T-helper 2 cell (primary cell): ENCODE measurements at places on chromosomes 7 and 10.

GRCh38 chr10:102593074-102593803 is 51.0 kb upstream of the TRIM8 start:
- DNase-seq, result no peak

- DNase-seq, result no peak
Observed at GRCh38 chr10:98370831-98371820, 43.9 kb downstream of the PYROXD2 start.

DNA sequence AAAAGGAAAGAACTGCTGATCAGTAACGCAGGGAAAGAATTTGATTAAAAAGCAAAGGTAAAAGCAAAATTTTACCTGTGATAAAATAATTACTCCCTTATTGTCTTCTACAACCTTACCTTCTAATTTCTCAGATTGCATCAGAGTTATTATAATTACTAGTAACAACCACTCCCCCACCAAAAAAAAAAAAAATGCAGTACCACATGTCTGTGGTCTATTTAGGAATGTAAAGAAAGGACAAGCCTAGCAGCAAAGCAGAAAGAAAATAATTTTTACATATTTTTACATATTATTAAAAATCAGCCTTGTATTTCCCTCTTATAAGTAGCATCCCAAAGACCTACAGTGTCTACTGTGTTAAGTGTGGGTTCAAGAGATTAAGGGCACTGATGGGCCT is 430.4 kb downstream of the TFEC start:
- DNase-seq, result no peak

DNA sequence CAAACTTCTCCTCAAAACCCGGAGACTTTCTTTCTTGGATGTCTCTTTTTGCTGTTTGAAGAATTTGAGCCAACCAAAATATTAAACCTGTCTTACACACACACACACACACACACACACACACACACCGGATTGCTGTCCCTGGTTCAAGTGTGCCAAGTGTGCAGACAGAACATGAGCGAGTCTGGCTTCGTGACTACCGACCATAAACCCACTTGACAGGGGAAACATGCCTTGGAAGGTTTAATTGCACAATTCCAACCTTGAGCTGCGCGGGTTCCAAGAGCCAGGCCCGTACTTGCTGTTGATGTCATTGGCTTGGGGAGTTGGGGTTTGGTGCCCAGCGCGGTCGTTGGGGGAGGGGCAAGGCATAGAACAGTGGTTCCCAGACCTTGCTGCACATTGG is 1.7 kb downstream of the EGFR start:
- DNase-seq, result no peak

- DNase-seq, result no peak
Observed at GRCh38 chr10:99652800-99653390, 6.4 kb upstream of the ENTPD7 start.

- DNase-seq, result peak; percentile 12
Observed at GRCh38 chr10:103855424-103855823, at the start of gene SH3PXD2A. Gene SH3PXD2A, minus strand, starts transcription at chr10:103855576. Its CDS starts 310 bp downstream, at chr10:103855266.

DNA sequence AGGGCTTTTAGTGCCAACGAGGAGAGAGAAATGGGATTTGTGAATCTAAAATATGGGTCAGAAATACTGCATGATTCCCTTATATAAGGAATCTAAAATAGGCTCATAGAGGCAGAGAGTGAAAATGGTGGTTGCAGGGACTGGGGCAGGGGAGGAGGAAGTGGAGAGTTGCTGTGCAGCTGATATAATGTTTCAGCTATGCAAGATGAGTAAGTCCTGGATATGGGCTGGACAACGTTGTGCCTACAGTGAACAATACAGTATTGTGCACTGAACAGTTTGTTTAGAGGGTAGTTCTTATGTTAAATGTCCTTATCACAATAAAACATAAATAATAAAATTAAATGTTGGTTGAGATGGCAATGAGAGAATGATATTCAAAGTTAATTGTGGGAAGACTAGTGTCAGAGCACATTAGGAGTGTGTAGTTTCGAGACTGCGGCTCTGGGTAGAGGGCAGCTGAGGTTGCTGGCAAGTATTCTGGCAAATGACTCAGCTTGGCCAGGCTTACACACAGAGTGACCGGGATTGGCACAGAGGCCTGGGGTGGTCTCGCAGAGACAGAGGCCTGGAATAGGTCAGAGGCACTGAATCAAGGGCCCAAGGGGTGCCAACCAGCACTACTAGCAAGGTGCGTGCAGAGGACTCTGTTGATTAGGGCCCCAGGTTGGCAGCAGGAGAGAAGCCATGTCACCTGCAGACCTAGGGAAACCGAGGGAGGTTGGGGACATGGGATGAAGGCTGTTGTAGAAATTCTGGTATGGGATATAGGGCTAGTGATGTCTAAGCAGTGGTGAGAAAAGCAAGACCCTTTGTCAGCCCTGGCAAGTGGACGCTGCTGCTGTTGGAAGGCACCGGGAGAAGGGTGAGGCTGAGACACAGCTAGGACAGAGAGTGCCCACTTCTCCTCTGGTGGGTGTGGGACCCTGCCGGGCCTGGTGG is 2.8 kb upstream of the DEPP1 start:
- no peak for DNase-seq

DNA sequence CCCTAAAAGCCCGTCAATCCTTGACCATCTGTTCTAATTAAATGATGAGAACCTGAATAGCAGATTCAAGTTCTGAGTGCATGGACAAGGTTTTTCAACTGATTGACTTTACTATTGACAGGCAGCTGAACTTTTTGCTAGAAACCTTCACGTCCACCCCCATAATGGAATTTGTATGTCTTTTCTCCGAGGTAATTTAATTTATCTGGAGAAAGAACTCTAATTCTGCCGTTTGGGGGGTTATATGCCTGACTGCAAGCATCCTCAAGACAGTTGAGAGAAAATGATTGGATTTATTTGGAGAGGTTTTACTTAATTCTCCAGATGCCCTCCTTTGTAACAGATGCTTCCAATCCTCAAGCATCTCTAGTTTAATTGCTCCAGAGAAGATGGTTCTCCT is 1053.4 kb upstream of the AUTS2 start:
- DNase-seq, result no peak

- DNase-seq, result peak; percentile 89
Observed at GRCh38 chr10:30002426-30003266, 56.7 kb downstream of the JCAD start.

DNA sequence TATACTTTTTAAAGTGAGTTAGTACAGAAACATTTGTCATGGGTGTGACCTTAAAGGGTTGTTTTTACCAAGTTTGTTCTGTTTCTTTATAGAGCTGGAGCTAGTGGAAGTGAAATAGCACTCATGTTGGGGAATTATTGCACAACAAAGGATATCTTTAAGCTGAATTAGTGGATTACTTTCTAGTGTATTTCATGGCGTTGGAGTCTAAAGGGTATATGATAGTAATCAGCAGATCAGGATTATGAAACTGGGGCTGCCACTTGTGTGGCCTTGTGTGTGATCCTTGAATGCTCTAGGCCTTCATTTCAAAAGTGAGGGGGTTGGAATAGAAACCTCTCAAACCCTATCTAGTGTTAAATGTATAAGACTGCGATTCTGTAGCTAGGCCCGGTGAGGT is 123.6 kb downstream of the LYZL1 start:
- no peak for DNase-seq

DNA sequence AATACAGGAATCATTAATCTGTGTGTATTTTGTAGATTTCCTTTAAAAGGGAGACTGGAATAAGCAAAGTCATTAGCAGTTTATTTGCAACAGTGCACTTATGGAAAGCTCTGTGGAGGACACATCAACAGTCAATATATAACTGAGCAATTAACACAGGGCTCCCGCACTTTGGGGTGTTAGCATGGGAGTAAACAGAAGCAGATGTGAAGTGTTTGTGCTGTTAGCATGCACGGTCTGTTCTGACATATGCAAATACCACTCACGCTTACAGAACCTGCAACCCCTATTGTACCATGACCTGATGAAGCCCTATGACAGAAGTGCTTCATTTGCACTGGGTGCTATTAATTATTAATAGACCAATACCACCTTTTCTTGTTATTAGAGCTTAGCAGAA is 118.9 kb downstream of the PPP1R3A start:
- no peak for DNase-seq

DNA sequence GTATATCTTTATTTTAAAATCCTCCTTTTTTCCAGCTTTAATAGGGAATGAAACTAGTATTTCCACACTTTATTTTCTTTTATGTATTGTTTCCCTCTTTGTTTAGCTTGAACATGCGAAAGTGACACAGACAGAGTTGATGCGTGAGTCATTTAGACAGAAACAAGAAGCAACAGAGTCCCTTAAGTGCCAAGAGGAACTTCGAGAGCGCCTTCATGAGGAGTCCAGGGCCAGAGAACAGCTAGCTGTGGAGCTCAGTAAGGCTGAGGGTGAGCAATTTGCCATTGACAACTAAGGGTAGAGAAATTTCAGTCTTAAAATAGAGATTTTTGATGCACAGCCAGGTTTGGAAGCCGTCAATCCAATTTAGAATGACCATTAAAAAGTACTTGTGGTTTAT is 73.1 kb downstream of the CYP51A1 start:
- no peak for DNase-seq

DNA sequence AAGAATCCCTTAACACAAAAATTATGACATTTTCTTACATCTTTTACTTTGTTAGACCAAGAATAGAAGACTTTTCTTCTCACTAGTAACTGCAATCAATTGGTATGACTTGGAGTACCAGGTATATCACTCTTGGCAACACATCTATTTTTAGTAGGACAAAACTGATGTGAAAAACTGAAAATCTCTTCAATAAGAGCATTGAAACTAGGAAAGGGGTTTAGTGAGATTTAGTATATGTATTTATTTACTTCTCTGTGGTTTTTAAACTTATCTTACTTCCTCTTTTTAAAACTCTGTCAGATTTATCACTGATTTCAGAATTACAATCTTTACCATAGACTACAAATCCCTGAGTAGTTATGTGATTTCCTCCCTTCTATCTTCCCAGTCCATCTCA is 366.2 kb downstream of the PCDH15 start:
- DNase-seq, result no peak

GRCh38 chr7:12783421-12784095 is 96.1 kb downstream of the ARL4A start:
- DNase-seq, result no peak

- no peak for DNase-seq
Observed at GRCh38 chr7:38671911-38672905, 41.0 kb upstream of the AMPH start.

GRCh38 chr10:129074939-129075338 is 392.1 kb upstream of the MGMT start:
- no peak for DNase-seq

DNA sequence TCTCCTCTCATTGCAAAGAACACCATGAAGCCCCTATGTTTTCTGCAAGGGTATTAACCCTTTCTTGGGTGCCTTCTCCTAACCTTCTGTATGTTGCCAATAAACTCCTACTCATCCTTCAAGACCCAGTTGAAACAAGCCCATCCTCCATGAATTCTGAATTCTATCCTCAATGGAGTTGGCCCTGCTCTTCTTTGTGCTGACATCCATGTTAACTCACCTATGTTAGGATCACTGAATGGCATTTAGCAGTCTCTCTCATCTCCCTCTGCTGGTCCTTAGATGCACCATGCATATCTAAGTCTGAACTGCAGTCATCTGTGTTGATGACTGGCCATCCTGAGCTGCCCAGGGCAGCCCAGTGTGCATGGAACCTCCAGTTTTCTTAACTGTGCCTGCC is 129.8 kb downstream of the BUB3 start:
- DNase-seq, result no peak

- DNase-seq, result peak; percentile 3
Observed at GRCh38 chr10:43200538-43201390, 62.5 kb downstream of the CSGALNACT2 start.

DNA sequence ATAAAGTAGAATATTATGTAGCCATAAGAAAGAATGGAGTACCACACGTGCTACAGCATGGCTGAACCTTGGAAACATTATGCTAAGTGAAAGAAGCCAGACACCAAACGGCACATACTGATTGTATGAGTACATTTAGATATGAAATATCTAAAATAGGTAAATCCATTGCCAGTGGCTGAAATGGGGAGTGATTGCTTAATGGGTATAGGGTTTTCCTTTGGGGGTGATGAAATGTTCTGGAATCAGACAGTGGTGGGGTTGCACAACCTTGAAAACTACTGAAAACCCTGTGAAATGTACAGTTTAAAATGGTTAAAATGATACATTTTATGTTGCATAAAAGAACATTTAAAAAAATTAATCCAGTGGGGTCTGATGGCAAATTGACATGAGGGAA is 667.9 kb downstream of the AUTS2 start:
- no peak for DNase-seq

DNA sequence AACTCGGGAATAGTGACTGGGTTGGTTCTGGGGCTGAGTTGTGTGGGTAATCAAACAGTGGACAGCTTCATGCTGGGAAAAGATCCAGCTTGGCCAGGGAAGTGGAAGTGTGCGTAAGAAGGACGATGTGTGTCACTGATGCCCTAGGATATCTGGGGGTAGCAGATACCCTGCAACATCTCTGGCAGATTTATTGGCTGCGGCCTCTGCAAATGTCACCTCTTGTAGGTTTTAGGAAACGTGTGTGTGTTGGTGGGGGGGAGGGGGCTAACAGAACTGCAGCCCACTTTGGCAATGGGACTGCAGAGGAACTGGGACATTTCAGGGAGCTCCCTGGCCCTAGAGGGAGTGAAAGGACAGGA is 965 bp upstream of the AGAP3 start:
- DNase-seq, result no peak

- DNase-seq, result no peak
Observed at GRCh38 chr10:65100146-65100545, 1578.9 kb downstream of the REEP3 start.

- DNase-seq, result no peak
Observed at GRCh38 chr7:139731802-139732470, 45.9 kb downstream of the HIPK2 start.

GRCh38 chr10:77625379-77625778 is 12.2 kb downstream of the KCNMA1 start:
- no peak for DNase-seq

GRCh38 chr7:134365341-134366054 is 48.8 kb upstream of the SLC35B4 start:
- DNase-seq, result no peak

DNA sequence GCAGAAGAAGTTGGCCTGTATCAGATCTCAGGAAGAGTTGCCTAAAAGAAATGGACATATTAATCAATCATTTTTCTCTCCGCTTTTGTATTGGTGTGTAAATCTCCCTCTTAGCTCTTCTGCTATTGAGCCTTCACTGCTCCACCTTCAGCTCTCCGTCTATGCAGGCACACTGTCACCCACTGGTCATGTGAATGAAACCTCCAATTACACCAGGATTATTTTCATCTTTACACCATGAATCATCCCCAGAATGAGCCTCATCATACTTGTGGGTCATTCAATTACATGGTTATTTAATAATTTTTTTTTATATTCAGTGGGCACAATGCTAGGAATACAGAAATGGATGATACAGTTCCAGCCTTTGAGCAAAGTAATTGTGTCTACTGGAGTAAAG is 92.6 kb downstream of the LRRC4 start:
- no peak for DNase-seq

- no peak for DNase-seq
Observed at GRCh38 chr10:8389630-8390029, 335.1 kb downstream of the GATA3 start.

GRCh38 chr7:2887816-2888215 is 43.7 kb upstream of the GNA12 start:
- no peak for DNase-seq

GRCh38 chr7:17758008-17758407 is 182.3 kb downstream of the SNX13 start:
- DNase-seq, result no peak
